ENCODE measurements at places on chromosomes 12 and 14.

GRCh38 chr12:88207921-88208620 lies 66.0 kb downstream of the TMTC3 start:
- no peak for DNase-seq

DNA sequence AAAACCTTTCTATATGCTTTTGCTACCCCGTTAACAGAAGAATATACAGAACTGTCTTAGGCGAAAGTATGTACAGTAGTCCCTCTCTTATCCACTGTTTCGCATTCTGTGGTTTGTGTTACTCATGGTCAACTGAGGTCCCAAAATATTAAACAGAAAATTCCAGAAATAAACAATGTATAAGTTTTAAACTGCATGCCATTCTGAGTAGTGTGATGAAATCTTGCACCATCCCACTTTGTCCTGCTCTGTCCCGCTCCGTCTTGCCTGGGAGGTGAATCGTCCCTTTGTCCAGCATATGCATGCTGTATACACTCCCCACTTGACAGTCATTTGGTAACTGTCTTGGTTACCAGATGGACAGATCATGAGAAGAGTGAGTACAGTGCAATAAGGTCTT lies 70.1 kb upstream of the STRN3 start:
- DNase-seq, result no peak

GRCh38 chr12:12660201-12660600 lies 35.8 kb downstream of the GPR19 start:
- DNase-seq, result no peak

DNA sequence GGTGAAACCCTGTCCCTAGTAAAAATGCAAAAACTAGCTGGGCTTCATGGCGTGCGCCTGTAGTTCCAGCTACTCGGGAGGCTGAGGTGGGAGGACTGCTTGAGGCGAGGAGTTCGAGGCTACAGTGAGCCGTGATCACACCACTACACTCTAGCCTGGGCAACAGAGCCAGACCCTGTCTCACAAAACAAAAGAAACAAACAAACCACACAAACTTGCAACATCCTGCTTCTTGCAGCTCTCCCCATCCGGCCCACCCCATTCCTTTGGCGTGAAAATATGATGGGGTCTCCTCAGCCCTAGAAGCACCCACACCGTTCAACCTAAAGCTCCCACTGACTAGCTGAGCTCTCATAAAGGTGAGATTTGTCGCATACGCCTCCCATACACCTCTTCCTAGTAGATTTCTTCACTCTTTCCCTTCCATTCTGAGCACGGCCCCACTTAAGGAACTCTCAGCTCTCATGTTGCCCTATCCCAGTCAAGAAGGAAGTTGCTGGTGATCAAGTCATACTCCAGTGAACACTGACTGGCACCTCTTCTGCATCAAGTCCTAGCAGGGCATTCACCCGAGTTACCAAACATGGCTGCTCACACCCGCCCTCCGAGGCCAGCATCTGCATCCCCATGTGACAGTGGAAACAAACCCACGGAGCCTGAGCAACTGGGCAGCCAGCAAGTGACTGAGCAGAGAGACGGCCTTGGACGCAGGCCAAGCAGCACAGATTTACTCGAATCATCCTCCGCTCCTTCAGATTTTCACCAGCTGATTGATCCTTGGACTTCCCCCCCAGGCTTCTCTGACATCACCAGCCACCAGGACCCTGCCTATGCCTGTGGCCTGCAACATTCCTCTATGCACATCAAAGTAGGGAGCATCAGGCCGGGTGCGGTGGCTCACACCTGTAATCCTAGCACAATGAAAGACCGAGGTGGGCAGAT lies 18.9 kb upstream of the CD27 start:
- peak; percentile 29 for DNase-seq

DNA sequence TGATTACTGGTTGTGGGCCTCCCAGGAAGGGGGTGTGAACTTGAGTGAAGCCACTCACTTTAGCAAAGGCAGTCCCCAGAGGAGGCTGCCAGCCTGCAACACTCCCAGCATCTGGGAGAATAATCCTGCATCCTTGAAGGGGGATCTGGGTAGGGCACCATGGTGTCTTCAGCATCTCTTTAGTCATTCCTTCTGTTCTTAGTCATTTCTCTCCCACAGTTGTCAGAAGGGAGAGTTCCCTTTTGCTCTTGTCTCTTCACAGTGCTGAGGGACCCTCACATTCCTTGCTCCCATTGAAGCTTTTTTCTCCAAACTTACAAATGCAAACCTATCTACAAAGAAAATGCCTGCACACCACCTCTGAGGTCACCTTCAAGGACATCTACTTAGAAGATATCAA lies 48.1 kb upstream of the CIT start:
- DNase-seq, result no peak

DNA sequence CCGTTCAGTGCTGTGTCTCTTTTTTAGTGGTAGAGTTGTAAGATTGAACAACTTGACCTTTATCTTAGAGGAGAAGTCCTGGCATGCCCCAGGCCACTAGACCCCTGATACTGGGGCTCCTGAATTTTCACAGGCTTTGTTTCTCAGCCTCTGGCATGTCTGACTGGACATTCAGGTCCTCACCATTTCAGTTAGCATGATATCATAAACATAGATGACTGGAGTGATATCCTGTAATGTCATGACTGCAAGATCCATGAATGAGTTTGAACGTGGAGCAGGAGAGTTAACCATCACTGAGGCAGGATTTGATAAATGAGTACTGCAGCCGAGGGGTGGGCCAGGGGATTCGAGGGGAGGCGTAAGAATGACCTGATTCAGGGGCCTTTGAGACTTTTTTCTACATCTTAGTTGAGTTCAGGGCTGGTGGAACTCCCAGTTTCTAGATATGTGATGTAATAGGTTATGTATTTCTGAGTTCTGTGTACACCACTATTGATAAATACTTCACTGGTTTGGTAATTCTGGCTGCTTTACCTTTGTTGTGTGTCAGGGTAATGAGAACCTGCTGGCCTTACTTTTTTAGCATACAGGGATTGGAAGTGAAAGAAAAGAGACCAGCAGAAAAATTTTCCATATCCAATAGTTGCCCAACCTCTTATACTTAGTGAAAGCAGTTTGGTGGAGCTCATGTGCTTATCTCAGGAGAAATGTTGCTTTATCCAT lies 217.0 kb downstream of the SYNE2 start:
- DNase-seq, result no peak

DNA sequence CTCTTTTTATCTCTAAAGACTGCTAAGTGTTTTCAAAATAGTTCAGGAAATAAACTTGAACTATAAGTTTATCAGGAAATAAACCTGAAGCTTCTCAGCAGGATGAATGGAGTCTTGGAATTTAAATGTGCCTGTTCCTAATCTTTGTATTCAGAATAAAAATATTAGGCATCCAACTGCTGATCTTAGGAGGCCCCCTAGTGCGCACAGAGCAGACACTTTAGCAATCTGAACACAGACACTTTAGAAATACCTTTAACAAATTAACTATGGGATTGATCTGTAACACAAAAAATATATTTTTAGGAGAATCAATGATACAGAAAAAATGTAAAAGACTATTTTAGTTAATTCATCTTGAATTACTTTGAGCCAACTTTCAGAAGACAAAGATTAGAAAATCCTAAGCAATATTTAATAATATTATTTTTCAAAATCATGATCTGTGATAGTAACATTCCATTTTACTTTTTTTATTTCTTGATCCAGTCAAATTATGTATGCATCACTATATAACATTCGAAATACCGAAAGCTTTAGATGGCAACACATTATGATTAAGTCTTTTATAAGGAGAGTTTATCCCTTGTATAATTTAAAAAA lies 80.9 kb downstream of the SLC41A2 start:
- DNase-seq, result peak; percentile 79

DNA sequence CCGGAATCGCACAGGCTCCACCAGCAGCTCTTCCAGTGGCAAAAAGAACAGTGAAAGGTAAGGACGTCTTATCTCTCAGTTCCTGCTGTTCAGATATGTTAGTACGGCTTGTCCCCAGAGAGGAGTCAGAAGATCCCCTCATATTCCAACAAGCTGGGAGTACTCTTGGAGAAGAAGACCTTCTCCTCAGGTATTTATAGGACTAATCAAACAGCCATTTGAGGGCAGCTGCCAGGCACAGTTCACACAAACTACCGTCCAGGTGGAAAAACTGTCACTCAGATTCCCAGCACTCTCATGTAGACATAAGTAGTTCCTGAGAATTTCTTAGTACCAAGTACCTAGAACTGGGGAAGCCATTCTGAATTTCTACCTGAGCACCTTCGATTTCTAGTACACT lies 85.3 kb downstream of the EML1 start:
- no peak for DNase-seq

DNA sequence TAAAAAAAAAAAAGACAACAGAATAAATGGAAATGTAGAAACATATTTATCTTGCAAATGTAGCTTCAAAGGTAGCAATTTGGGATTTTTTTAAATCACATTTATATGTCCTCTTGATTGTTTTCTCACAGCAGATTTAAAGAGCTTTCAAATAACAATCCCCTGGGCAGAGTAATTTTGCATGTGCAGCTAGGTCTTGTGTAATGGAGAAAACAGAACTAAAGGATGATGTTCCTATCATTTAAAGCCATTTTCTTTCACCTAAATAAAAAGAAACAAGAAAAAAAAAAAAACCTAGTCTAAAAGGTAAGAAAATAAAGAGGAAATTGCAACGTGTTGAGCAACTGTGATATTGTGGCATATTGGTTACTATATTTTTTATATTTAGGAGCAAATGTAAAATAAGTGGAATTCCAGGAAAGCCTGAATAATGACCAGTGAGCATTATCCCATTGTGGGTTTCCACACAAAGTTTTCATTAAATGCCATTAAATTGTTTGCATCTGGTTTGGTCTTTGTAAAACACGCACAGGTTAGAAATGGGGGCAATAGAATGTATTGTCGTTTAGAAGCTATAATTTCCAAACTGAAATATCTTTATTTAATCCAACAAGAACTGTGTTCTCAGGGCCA lies 215.6 kb downstream of the SLC6A15 start:
- DNase-seq, result no peak

GRCh38 chr12:89251342-89252271 lies 100.7 kb downstream of the DUSP6 start:
- DNase-seq, result no peak

- DNase-seq, result no peak
These were observed 404.7 kb downstream of the MDGA2 start for GRCh38 chr14:47270715-47271114.

DNA sequence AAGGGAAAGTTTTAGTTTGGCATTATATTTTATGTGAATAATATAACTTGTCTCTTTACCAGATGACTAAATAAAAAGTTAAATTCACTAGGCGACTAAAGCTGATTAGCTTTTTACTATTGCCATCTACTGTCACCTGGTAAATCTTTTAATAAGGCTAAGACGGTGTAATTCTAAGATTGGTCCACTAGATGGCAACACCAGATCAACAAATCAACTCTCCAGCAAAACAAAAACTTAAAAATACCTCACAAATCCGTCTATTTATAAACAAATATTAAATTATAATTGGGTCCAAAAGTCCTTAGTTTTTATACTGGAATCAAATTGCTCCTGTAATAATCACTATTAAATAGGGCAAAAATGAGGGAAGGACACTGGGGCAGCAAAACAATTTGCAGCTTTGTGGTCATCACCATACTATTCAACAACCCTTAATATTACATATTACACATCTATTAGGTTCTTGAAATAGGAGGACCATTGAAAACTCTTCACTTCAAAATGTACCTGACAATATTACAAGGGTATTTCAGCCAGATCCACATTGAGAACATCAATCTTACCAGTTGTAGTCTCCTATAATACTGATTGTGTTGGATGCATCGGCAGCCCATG lies 47.9 kb downstream of the GALC start:
- peak; percentile 65 for DNase-seq

DNA sequence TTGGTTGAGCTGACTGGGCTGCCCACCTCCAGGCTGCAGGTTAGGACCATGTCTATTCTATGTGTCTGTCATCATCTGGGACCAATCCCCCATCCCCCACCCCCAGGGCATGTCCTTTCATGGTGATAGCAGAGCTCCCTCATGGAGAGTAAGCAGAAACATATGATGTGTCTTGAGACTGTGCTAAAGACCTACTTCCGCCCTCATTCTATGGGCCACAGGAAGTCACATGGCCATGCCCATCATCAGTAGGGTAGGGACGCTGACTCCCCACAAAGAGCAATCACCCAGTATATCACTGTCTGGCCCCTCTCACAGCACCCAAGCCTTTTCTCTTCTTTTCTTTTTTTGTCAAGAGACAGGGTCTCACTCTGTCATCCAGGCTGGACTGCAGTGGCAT lies 99.7 kb downstream of the CMKLR1 start:
- DNase-seq, result no peak

GRCh38 chr14:104106471-104106991 lies 21.0 kb downstream of the ASPG start:
- DNase-seq, result no peak

DNA sequence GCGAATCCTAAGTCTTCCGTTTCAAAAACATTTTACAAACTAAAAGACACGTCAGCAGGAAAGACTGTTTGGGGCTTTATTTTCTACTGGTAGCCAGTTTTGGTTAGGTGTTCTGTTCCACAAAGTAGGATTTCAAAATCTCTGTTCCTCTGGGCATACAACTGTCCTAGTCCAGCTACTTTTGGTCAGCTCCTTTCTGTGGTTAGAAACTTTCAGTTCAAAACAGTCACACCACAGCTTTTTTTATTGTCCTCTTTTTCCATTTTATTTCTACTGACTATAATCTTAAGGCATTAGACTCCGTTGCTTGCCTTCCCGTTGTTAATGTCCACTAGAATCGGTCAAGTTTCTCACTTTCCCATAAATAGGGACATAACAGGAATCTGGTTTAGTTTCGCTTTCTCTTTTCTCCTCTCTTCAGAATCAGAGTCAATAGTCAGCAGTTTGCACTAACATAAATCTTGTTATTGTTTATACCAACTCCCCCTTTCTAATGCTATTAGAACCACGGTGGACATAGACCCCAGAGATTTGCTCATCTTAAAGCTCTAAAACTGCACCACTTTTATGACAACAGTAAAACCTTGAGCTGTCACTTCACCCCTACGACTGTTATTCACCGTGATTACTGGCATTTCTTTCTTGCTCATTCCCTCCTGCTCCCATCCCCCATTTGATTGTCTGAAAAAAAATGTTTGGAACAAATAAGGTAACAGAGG lies 41.5 kb upstream of the NPAS3 start:
- no peak for DNase-seq

- DNase-seq, result no peak
These were observed 1.4 kb downstream of the ETNK1 start for GRCh38 chr12:22626406-22626805.

GRCh38 chr12:13209436-13210235 lies 13.1 kb downstream of the EMP1 start:
- no peak for DNase-seq

All from NCI-H2171 treated with DMSO at 0.1 percent for 48 hours (cell line).